ENCODE measurements at places on chromosomes 6 and 20. TPM values are rescaled to one million over a fixed set of nuclear protein-coding genes. Genes with fewer than 3 reads are reported as not detected.

Gene CLPSL1
- total RNA-seq = not detected

Gene COL9A3
- total RNA-seq = 113 TPM

GRCh38 chr6:146741609-146742008 is 142.8 kb downstream of the ADGB start:
- DNase-seq = no peak
- H3K27ac ChIP-seq = no peak overlapping the region
- no peaks in the 10 kb centered on the region for H3K36me3 ChIP-seq
- no peaks in the 10 kb centered on the region for H3K4me1 ChIP-seq
- no peak overlapping the region for H3K4me3 ChIP-seq

- H3K27me3 ChIP-seq = no peaks in the 10 kb centered on the region
- H3K27ac ChIP-seq = no peak overlapping the region
- H3K4me3 ChIP-seq = no peak overlapping the region
- peak; percentile 11 for DNase-seq
- peaks cover 34% of the 10 kb centered on the region for H3K4me1 ChIP-seq
- H3K36me3 ChIP-seq = no peaks in the 10 kb centered on the region
Observed at GRCh38 chr6:135503703-135504475, 6.3 kb upstream of the AHI1 start.

DNA sequence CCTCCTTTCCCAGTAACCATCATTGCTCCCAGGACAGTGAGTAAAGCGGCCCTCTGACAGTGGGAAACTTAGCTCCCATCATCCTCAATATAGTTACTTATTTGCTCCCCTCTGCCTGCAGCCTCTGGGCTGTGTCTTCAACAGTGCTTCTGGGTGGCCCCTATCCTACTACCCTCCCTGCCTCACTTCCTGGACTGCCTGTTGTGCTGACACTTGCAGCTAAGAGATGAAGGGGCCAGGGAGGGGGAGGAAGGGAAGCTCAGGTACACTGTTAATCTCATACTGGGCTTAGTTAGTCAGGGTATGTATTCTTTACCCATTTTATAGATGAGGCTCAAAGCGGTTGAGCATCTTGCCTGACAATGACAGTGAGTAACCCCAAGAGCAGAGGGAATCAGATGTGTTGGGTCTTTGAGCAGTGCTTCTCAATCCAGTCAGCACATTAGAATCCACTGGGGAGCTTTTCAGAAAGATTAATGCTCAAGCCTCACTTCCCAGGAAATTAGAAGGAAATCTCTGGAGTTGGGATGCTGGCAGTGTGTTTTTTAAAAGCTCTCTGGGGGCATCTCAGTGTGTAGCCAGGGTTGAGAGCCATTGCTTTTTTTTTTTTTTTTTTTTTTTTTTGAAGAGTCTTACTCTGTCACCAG is 27.1 kb upstream of the KCNK5 start:
- H3K36me3 ChIP-seq = no peaks in the 10 kb centered on the region
- 0 out of 2 replicates have a peak overlapping the region, but pooled peaks have one; percentile 7 for H3K27ac ChIP-seq
- DNase-seq = peak; percentile 68
- H3K27me3 ChIP-seq = no peaks in the 10 kb centered on the region

DNA sequence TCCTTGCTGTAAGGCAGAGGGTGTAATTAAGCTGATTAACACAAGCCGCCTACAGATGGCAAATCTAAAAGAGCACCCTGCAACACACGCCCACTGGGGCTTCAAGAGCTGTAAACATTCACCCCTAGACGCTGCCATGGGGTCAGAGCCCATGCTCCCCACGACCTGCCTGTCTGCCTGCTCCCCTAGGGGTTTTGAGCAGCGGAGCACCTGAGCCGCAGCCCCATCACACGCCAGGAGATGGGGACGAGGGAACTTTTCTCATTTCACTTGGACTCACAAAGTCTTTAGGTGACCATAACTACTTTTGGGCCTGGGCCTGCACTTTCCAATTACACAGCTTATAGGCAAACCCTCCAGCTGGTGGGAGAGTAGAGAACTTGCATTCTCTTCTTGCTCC is 99.0 kb upstream of the SOX4 start:
- H3K27ac ChIP-seq = no peak overlapping the region
- H3K4me1 ChIP-seq = no peaks in the 10 kb centered on the region
- no peaks in the 10 kb centered on the region for H3K27me3 ChIP-seq
- no peaks in the 10 kb centered on the region for H3K36me3 ChIP-seq
- H3K4me3 ChIP-seq = no peak overlapping the region
- peak; percentile 59 for DNase-seq
